8988T (cell line): ENCODE measurements at places on chromosomes 12 and 14.
A peak's percentile ranks its signal among the peaks of the same experiment; 100 is the strongest.

GRCh38 chr14:60273956-60274355 is 24.9 kb downstream of the PPM1A start:
- DNase-seq, result no peak

- no peak for DNase-seq
Measured at GRCh38 chr12:93964936-93965335, 183.4 kb upstream of the PLXNC1 start.

DNA sequence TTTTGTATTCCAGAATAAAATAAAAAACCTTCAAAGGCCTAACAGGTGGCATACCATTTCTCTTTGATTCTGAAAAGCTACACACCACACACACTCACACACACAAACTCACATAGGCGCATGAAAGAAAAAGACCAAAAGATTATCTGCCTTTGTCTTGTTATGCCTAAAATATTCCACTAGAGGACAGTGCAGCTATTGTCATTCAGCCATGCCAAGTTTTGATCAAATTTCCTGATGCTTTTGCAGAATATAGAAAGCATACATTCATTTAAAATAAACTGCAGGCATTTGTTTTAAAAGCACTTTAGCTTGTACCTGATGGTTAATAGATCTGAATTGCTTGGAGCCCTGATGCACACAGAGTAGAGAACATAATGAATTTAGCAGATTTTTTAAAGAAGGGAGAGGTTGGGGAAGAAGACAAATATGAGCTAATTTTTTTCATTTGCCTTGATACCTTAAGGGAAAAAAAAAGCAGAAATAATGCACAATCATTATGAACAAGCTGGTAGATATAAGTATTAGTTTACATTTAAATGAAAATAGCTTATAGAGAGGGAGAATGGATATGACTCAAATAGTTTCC is 1766.9 kb upstream of the SEL1L start:
- DNase-seq, result no peak

GRCh38 chr12:31008241-31008761 is 65.4 kb upstream of the DDX11 start:
- DNase-seq, result no peak

- no peak for DNase-seq
Measured at GRCh38 chr12:30015631-30016337, 232.0 kb upstream of the TMTC1 start.

DNA sequence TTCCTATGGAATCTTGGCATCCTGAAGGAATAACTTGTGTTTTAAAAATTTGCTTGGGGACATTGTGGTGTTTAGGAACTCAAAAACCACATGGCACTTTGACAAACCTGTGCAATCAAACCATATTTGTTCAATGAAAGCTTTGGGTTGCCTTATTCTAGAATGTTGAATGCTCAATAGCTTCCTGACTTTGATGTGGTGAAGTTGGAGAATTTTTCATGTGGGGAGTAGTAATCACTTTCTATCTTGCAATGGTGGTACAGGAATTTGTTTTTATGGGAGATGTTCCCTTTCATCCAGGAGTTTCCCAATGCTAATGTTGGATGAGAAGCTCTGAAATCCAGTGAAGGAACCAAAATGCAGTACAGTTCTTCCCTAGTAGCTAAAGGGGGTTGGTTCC is 42.2 kb upstream of the LDHB start:
- no peak for DNase-seq

GRCh38 chr14:53110096-53110495 is 43.0 kb downstream of the DDHD1 start:
- no peak for DNase-seq

- DNase-seq, result no peak
Measured at GRCh38 chr14:84323450-84323849, 1206.5 kb upstream of the FLRT2 start.

- no peak for DNase-seq
Measured at GRCh38 chr14:102164241-102164641, 24.5 kb downstream of the WDR20 start.

GRCh38 chr12:110109037-110109836 is 14.9 kb upstream of the IFT81 start:
- no peak for DNase-seq

- no peak for DNase-seq
Measured at GRCh38 chr12:87368259-87368658, 660.9 kb downstream of the C12orf50 start.

- no peak for DNase-seq
Measured at GRCh38 chr12:94817695-94818075, 167.3 kb upstream of the TMCC3 start.

- peak; percentile 97 for DNase-seq
Measured at GRCh38 chr12:121095544-121096198, 37.0 kb upstream of the P2RX7 start.
